Esophagus squamous epithelium (tissue), 5 donors: ENCODE measurements at places on chromosomes 11 and 22.

DNA sequence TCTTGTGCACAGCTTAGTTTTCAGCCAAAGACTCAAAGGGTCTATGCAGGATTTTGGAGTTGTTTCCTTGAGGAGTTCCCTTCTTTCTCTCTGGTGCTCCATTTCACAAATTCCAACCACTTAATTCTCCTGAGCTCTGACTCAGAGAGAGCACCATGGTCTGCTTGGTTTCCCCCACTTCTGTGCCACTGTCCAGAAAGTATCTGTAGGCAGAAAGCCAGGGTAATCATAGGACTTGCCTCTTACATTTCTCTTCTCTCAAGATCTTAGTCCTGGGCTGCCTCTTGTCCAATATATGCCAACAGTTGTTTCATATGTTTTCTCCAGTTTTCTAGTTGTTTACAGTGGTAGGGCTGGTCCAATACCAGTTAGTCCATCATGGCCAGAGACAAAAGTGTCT, 6.4 kb upstream of the MRGPRD start:
- no peak for DNase-seq

GRCh38 chr11:33970984-33971466, 79.1 kb upstream of the LMO2 start:
- no peak for DNase-seq

DNA sequence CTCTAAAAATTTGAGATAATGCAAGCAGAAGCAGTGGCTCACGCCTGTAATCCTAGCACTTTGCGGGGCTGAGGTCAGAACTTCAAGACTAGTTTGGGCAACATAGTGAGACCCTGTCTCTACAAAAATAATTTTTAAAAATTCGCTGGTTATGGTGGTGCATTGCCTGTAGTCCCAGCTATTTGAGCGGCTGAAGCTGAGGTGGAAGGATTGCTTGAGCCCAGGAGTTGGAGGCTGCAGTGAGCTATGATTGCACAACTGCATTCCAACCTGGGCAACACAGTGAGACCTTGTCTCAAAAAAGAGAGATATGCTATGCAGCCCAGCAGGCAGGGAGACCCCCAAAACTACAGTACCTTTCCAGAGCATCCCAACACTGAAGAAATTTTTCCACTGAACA, 2.3 kb downstream of the CTSC start:
- DNase-seq: no peak

DNA sequence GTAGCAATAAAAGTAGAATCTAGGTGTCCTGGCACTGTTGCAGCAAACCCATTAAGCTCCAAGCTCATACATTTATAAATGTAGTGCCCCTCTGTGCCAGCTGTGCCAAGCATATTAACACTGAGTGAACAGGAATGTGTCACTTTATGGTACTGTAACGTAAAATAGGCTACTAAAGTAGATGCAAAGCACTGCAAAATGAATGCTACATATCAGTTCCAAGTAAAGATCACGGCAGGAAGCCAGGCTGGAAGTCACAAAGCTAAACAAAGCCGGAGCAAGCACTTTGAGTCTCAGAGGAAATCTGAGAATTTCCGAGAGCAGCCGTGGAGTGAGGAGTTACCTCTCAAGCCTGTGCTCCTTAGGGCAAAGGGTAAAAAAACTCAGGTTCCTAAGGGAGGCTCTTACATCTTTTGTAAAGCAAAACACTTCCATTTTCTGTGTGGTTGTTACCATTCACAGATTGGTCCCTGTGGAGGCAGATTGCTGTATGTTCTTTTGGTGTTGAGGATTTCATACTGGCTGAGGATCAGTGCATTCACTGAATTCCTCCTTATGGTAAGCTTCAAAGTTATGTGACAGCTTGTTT, 85.7 kb downstream of the WNT11 start:
- no peak for DNase-seq

GRCh38 chr11:36014898-36015665, 71.2 kb downstream of the LDLRAD3 start:
- no peak for DNase-seq

- DNase-seq: no peak
Measured at GRCh38 chr11:24373516-24373915, 123.3 kb upstream of the LUZP2 start.

GRCh38 chr22:35873426-35873825, 155.2 kb downstream of the RBFOX2 start:
- DNase-seq: no peak

GRCh38 chr11:35765211-35765610, 102.6 kb downstream of the TRIM44 start:
- no peak for DNase-seq

- DNase-seq: no peak
Measured at GRCh38 chr11:75563978-75564552, 2.0 kb downstream of the SERPINH1 start.

DNA sequence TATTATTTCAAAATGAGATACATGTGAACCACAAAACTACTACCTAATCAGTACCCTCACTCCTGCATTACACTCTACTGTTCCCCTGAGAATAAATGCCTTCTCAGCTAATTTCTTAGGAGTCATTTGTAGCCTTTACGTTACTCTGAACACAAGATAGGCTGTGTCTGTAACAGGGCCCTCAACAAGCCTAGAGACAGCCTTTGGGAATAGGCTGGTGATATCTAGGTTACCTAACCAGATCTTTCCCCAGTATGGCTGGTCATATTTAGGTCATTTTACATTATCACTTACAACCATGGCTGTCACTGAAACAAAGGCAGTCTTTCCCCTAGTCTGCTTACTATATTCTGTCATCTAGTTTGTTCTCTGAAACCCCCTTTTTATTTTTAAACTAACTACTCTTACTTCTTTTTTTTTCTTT, 14.2 kb downstream of the ATM start:
- DNase-seq: no peak
